NCI-H1436 (cell line): ENCODE measurements at places on chromosomes 2 and 18.

- DNase-seq = no peak
These were observed 126.4 kb upstream of the CTDP1 start for GRCh38 chr18:79553154-79553553.

- no peak for DNase-seq
These were observed 19.3 kb upstream of the SMCHD1 start for GRCh38 chr18:2636126-2636631.

GRCh38 chr2:185279999-185280398 lies 458.6 kb upstream of the FSIP2 start:
- no peak for DNase-seq

- DNase-seq = no peak
These were observed 144.2 kb downstream of the WDR7 start for GRCh38 chr18:56795381-56795780.

- no peak for DNase-seq
These were observed 1292.0 kb upstream of the CHAC2 start for GRCh38 chr2:52475590-52475989.

- DNase-seq = no peak
These were observed 71.2 kb downstream of the PLB1 start for GRCh38 chr2:28567061-28567471.

DNA sequence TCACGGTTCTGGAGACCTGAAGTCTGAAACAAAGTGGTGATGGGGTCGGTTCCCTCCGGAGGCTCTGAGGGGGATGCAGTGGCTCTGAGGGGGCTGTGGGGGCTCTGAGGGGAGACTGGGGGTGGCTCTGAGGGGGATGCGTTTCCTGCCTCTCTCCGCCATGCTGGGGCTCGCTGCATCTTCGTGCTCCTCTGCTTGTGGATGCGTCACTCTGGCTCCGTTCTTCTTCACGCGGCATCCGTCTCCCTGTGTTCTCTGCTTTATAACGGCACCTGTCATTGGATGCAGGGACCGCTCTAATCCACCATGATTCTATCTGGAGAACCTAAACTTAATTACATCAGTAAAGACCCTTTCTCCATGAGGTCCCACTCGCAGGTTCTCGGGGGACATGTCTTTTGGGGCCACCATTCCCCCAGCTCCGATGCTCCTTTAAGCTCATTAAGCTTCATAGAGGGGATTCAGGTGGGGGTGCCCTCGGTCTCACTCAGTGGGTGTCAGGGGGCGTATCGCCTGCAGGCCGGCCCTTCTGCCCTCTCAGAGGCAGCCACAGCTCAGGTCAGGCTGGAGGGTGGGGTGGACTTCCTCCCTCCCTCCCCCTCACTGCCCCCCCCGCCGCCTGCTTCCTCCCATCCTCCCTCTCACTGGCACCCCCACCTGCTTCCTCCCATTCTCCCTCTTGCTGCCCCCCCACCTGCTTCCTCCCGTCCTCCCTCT lies 18.4 kb downstream of the RTP5 start:
- peak; percentile 15 for DNase-seq

DNA sequence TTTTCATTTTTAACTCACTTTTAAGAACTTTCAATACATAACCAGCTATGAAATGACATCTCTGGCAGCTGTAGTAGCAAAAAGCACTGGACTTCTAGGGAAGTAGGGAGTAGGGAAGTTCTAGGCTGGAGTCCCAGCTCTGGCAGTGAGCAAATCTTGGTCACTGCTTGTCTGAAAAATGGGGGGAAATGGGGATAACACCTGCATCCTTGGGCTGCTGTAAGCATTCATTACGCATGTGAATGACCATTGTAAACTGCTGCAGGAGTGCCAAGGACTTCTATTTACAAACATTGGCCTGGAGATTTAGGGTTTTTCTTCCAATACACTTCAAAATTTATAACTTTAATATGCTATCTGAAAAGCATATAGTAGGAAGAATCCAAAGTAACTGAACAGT lies 972 bp upstream of the MPP4 start:
- no peak for DNase-seq

DNA sequence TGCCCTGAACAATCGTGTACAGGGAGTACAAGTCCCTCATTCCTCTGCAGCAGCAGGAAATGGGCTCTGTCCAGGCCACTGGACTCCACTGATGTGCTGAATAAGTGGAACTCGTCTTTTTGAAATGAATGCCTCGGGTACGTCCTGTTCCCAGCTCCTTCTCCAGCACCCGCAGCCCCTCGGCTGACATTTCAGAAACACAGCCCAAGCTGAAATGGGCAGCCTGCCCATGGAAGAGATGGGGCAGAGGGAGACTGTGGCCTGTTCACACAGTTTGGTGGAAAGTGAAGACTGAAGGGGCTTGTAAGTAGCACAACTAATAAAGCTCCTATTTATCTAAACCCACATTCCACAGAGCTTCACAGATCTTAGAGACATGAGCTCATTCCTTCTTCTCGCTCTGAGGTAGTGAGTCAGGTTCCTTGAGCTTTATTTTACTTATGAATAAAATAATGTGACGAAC lies 498.6 kb downstream of the TXNL1 start:
- no peak for DNase-seq

- DNase-seq = no peak
These were observed 84.6 kb downstream of the FBXO15 start for GRCh38 chr18:74063023-74063422.

DNA sequence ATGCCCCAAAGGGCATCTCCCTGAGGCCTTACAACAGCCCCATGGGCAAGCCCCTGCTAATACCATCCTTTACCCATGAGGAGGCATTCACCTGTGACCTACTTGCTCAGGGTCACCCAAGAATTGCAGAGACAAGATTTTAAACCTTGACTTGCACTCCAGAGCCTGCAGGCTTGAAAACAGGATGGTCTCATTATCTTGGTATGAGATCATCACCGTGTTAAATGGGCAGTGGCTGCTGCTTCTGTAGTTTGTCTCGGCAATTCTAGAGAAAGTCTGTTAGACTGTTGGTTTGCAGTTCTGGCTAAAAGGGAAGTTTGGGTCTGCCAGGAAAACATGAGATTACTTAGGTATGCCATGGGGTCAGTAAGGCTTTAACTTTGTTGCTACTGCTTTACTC lies 698.9 kb downstream of the GALR1 start:
- no peak for DNase-seq

DNA sequence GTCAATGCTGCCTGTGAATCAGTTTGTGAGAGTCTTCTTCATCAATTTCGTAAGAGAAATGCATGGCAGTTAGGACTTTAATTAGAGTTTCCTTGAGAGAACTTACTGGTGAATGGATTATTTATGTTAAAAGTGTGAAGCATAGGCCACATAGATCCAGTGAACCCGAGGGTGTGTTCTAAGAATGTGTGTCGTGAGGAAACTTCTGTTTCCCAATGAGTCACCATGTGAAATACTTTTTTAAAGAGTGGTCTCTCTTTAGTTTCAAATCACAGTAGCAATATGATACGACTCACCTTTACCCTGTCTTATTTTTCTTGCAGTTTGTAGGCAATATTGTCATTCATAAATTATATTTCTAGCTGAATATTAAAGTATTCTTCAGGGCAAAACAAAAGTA lies 18.5 kb downstream of the THSD7B start:
- no peak for DNase-seq

GRCh38 chr2:190809139-190809764 lies 71.4 kb upstream of the GLS start:
- DNase-seq = no peak

DNA sequence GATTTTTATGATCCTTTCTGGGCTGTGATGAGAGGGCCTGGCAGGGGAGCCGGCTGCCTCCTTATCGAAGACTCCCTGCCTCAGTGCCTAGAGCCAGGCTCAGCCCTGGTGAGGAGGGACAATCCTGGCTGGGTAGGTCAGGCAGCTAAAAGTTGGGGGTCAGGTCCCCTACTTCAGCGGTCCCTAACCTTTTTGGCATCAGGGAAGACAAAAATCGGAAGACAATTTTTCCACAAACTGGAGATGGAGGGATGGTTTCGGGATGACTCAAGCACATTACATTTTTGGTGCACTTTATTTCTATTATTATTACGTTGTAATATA lies 53.1 kb downstream of the HS1BP3 start:
- DNase-seq = no peak

DNA sequence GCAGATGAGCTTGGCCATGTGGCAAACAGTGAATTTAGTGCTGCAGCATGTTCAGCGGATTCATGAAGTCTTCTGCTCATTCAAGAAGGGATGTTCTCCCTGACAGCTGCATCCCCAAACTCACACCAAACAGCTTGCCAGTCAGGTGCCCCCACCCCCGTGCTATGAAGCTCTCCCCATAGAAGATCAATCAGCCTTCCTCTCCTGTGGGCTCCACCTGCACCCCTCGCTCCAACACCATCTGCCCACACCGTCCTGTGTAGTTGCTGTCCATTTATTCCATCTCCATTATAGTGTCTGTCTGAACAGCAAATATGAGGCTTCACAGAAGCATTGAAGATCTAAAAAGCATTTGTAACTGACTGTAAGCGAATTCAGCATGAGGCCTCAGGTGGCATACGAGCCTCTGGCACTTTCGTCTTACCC lies 218.9 kb downstream of the BCL2 start:
- DNase-seq = no peak

GRCh38 chr18:56382541-56382940 lies 255.9 kb downstream of the TXNL1 start:
- DNase-seq = peak; percentile 64

GRCh38 chr18:34493099-34493544 lies 217.0 kb upstream of the DTNA start:
- peak; percentile 65 for DNase-seq

DNA sequence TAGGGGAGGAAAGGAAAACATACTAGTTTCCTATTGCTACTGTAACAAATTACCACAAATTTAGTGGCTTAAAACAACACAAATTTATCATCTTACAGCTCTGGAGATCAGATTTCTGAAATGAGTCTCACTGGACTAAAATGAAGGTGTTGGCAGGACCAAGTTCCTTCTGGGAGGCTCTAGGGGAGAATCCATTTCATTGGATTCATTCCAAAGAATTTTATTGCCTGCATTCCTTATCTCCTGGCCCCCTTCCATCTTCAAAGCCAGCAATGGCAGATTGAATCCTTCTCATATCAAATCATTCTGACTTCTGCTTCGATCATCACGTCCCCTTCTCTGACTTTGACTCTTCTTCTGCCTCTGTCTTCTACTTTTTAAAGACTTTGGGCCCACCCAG lies 250.9 kb downstream of the IRS1 start:
- DNase-seq = no peak

DNA sequence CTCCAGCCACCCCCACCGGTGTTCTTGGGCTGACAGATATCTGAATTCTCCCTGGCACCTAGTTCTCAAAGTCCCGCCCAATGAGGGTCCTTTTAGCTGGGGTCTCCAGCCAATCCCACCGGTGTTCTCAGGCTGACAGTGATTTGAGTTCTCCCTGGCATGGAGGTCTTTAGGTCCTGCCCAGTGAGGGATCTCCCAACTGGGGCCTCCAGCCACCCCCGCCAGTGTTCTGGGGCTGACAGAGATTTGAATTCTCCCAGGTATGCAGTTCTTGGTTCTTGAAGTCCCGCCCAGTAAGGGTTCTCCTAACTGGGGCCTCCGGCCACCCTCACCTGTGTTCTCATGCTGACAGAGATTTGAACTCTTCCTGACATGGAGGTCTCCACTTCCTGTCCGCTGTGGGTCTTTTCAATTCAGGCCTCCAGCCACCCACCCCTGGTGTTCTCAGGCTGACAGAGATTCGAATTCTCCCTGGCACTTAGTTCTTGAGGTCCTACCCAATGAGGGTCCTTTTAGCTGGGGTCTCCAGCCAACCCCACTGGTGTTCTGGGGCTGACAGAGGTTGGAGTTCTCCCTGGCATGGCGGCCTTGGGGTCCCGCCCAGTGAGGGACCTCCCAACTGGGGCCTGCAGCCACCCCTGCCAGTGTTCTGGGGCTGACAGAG lies 154.6 kb downstream of the ANKRD36 start:
- no peak for DNase-seq

GRCh38 chr2:235170536-235171521 lies 219.0 kb downstream of the SH3BP4 start:
- peak; percentile 52 for DNase-seq

DNA sequence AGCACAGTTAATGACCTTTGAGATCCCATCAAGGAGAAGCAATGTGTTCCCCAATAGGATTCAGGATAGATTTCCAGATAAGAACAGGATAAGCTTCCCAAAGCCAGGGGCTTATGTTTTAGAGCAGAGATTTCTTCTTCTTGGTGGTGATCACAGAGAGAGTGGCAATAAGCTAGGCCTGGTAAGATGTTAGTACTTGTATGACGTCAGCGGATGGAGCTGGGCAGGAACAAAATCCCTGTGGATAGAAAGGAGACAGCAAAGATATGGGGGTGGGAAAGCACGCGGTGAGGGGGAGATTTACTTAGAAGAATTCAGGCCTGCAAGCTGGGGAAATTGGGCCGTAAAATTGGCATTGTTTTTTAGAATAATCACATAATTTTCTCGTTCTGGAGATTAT lies 323.0 kb downstream of the MTX2 start:
- no peak for DNase-seq

- no peak for DNase-seq
These were observed 6.7 kb upstream of the ESPNL start for GRCh38 chr2:238093181-238094140.

- peak; percentile 16 for DNase-seq
These were observed 17.1 kb downstream of the ANKRD44 start for GRCh38 chr2:197293252-197294007.

GRCh38 chr2:88038263-88039105 lies 17.1 kb downstream of the KRCC1 start:
- DNase-seq = no peak

DNA sequence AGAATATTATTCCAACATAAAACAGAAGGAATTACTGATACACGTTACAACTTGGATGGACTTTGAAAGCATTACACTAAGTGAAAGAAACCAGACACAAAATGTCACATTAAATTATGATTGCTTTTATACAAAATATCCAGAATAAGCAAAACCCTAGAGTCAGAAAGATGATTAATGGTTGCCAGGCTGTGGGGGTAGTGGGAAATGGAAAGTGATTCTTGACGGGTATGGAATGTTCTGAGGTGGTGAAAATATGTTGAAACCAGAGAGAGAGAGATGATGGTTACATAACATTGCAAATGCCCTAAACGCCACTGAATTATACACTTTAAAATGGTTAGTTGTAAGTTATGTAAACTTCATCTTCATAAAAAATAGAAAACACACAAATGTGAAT lies 1057.2 kb upstream of the TMEFF2 start:
- DNase-seq = no peak

DNA sequence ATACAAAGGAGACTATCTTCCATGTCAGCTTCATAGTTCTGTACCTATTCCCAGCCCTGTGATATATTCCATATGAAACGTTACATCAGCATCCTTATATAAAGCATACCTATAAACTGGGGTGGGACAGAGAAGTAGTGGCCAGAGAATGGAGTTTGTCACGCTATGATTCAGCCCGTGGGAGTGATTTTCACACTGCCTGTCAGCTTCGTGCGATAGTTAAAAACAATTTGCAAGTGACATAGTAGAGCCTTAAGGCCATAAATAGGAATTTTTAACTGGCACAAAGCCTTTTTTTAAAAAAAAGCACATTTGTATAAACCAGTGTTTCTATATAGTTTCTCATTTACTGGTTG lies 30.2 kb downstream of the PKP4 start:
- no peak for DNase-seq

GRCh38 chr18:31672628-31673135 lies 11.7 kb downstream of the B4GALT6 start:
- no peak for DNase-seq
